ENCODE measurements at places on chromosomes 3 and 15.
A peak's percentile ranks its signal among the peaks of the same experiment; 100 is the strongest.

DNA sequence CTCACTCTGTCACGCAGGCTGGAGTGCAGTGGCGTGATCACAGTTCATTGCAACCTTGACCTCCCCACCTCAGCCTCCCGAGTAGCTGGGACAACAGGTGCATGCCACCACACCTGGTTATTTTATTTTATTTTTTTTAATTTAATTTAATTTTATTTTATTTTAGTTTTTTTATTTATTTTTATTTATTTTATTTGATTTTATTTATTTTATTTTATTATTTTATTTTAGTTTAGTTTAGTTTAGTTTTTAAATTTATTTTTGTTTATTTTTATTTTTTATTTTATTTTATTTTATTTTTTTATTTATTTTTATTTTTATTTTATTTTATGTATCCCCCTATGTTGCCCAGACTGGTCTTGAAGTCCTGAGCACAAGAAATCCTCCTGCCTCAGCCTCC is 202.3 kb upstream of the SLCO3A1 start:
- peaks cover 6% of the 10 kb centered on the region for H3K27me3 ChIP-seq
- H3K36me3 ChIP-seq: no peaks in the 10 kb centered on the region
- no peak for DNase-seq
- no peaks in the 10 kb centered on the region for H3K4me1 ChIP-seq
- H3K27ac ChIP-seq: no peak overlapping the region
- no peak overlapping the region for H3K4me3 ChIP-seq

- peaks cover 5% of the 10 kb centered on the region for H3K36me3 ChIP-seq
- DNase-seq: no peak
- H3K4me1 ChIP-seq: peaks cover 5% of the 10 kb centered on the region
- H3K27ac ChIP-seq: no peak overlapping the region
Observed at GRCh38 chr3:126994661-126995245, 11.8 kb downstream of the PLXNA1 start.

GRCh38 chr15:34729886-34730285 is 24.9 kb downstream of the GJD2 start:
- no peak overlapping the region for H3K27ac ChIP-seq
- no peak for DNase-seq
- H3K27me3 ChIP-seq: no peaks in the 10 kb centered on the region

DNA sequence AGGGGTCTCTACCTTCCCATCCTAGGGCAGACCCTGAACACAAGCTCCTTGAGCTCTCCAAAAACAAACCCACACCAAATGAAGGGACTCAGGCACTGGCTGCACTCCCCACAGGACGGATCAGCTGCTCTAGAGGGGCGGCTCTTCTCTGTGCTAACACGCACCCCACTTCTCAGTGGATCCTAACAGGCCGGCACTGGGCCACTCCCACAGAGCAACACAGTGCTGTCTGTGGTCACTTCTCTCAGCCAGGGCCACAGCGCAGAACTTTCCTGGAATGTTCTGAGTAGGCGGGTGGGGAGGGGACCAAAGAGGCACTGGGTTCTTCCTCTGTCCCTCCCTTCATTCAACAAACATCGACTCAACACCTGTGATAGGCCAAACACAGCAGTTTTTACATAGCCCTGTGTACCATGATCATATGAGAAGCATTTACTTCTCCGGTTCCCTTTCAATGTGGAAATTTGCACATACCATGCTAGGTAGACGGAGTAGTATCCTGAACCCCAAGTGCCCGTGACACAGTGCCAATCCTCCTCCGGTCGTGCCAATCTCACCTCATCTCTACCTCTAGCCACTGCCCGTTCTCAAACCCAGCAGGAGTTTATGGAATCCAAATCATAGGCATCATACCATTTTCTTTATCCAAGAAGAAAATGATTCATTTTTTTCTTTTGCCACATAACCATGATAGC is 98.1 kb downstream of the LRIG1 start:
- H3K4me3 ChIP-seq: no peak overlapping the region
- H3K27me3 ChIP-seq: no peaks in the 10 kb centered on the region
- no peak for DNase-seq

DNA sequence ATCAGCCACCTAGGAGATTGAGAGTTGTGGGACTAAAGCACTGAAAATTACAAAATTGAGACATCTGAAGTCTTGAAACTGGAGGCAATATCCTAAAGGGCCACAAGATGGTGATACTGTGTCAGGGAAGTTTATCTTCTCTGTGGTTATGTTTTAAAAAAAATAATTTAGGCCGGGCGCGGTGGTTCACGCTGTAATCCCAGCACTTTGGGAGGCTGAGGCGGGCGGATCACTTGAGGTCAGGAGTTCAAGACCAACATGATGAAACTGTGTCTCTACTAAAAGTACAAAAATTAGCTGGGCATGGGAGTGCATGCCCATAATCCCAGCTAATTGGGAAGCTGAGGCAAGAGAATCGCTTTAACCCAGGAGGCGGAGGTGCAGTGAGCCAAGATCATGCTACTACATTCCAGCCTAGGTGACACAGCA is 17.9 kb upstream of the NIT2 start:
- H3K4me1 ChIP-seq: peaks cover 4% of the 10 kb centered on the region
- peaks cover 14% of the 10 kb centered on the region for H3K36me3 ChIP-seq
- H3K27ac ChIP-seq: no peak overlapping the region
- DNase-seq: no peak
- H3K4me3 ChIP-seq: no peak overlapping the region
- no peaks in the 10 kb centered on the region for H3K27me3 ChIP-seq

DNA sequence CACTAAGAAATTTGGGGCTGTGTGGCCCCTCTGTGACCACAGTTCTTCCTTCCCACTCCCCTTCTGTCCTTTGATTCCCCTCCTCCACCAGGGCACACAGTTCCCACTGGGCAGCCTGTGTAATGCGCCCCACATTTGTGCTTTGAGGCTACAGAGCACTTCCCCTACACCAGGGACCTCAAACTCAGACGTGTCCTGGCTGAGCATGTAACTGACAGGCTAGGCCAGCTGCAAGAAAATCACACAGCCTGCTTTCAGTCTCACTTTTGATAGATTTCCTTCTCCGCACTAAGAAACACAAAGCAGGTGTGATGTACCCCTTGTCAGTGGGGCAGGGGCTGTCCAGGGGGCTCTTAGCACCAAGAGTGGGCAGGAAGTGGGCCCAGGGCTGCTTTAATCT is 29.6 kb downstream of the PRKCD start:
- H3K27ac ChIP-seq: no peak overlapping the region
- no peaks in the 10 kb centered on the region for H3K4me1 ChIP-seq
- H3K27me3 ChIP-seq: peaks cover 5% of the 10 kb centered on the region
- peaks cover 8% of the 10 kb centered on the region for H3K36me3 ChIP-seq
- no peak for DNase-seq
- no peak overlapping the region for H3K4me3 ChIP-seq

GRCh38 chr3:120224237-120224636 is 60.8 kb downstream of the GPR156 start:
- H3K36me3 ChIP-seq: no peaks in the 10 kb centered on the region
- no peaks in the 10 kb centered on the region for H3K4me1 ChIP-seq
- no peak overlapping the region for H3K4me3 ChIP-seq
- no peak overlapping the region for H3K27ac ChIP-seq
- H3K27me3 ChIP-seq: no peaks in the 10 kb centered on the region

GRCh38 chr3:169085827-169086226 is 577.7 kb downstream of the MECOM start:
- H3K36me3 ChIP-seq: peaks cover 36% of the 10 kb centered on the region
- H3K27ac ChIP-seq: peak overlapping the region; percentile 62
- H3K4me3 ChIP-seq: no peak overlapping the region
- no peak for DNase-seq
- H3K4me1 ChIP-seq: peaks cover 11% of the 10 kb centered on the region

GRCh38 chr15:84638103-84638502 is 16.0 kb downstream of the WDR73 start:
- DNase-seq: no peak
- H3K36me3 ChIP-seq: peaks cover 16% of the 10 kb centered on the region
- peaks cover 9% of the 10 kb centered on the region for H3K4me1 ChIP-seq
- no peak overlapping the region for H3K27ac ChIP-seq

- peak overlapping the region; percentile 50 for H3K27ac ChIP-seq
- H3K27me3 ChIP-seq: no peaks in the 10 kb centered on the region
- no peak overlapping the region for H3K4me3 ChIP-seq
- no peak for DNase-seq
Observed at GRCh38 chr15:65337436-65338070, 33.1 kb downstream of the RNU5B-1 start.

GRCh38 chr3:191123946-191124345 is 75.1 kb upstream of the OSTN start:
- H3K4me1 ChIP-seq: peaks cover 11% of the 10 kb centered on the region
- H3K27ac ChIP-seq: no peak overlapping the region
- H3K27me3 ChIP-seq: no peaks in the 10 kb centered on the region
- no peaks in the 10 kb centered on the region for H3K36me3 ChIP-seq
- no peak overlapping the region for H3K4me3 ChIP-seq

GRCh38 chr3:64242435-64242834 is 17.2 kb upstream of the PRICKLE2 start:
- H3K4me1 ChIP-seq: peaks cover 12% of the 10 kb centered on the region
- no peak overlapping the region for H3K4me3 ChIP-seq
- H3K36me3 ChIP-seq: peaks cover 3% of the 10 kb centered on the region
- H3K27me3 ChIP-seq: no peaks in the 10 kb centered on the region
- no peak for DNase-seq
- no peak overlapping the region for H3K27ac ChIP-seq

GRCh38 chr3:31828007-31828406 is 153.1 kb downstream of the OSBPL10 start:
- no peak for DNase-seq
- H3K4me3 ChIP-seq: no peak overlapping the region
- H3K27me3 ChIP-seq: no peaks in the 10 kb centered on the region
- no peaks in the 10 kb centered on the region for H3K4me1 ChIP-seq
- peaks cover 2% of the 10 kb centered on the region for H3K36me3 ChIP-seq
- H3K27ac ChIP-seq: no peak overlapping the region

- H3K4me1 ChIP-seq: no peaks in the 10 kb centered on the region
- no peaks in the 10 kb centered on the region for H3K36me3 ChIP-seq
- H3K4me3 ChIP-seq: no peak overlapping the region
- no peaks in the 10 kb centered on the region for H3K27me3 ChIP-seq
Observed at GRCh38 chr3:164377466-164377865, 700.8 kb downstream of the SI start.

DNA sequence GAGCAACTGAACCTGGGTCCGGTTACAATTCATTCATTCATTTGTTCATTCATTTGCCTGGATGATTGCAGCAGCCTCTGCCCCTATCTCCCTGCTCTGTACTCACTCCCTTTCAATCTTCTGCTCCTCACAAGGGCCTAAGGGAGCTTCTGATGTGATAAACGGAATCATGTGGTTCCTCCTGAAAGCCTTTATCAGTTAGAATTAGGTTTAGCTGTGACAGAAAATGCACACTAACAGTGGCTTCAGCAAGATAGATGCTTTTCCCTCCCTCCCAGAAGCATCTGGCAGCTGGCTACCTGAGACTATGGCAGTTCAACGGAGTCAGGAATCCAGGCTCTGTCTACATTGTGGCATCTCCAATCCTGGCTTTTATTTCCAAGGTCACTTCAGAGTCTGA is 196.0 kb downstream of the ADAMTS9 start:
- H3K36me3 ChIP-seq: no peaks in the 10 kb centered on the region
- H3K4me1 ChIP-seq: peaks cover 46% of the 10 kb centered on the region
- no peak overlapping the region for H3K4me3 ChIP-seq
- DNase-seq: no peak

DNA sequence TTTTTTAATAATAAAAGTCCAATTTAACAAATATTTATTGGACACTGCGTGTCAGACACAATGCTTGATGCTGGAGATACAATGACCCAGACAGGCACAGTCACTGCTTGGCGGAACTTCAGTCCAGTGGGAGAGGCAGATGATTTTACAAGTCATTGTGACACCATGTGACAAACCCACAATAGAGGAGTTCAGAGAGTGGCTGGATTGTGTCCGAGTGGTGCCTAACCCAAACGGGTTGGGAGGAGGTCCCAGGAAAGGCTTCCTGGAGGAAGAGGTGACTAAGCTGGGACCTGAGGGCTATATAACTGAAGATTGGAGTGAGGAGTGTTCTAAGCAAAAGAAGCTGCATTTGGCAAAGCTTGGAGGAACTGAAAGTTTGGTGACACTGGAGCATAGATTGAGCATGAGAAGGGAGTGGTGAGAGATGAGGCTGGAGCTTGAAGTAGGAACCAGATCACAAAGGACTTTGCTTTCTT is 41.4 kb downstream of the CRTC3 start:
- no peak overlapping the region for H3K4me3 ChIP-seq
- H3K27me3 ChIP-seq: no peaks in the 10 kb centered on the region
- H3K27ac ChIP-seq: no peak overlapping the region
- DNase-seq: no peak
- no peaks in the 10 kb centered on the region for H3K4me1 ChIP-seq

GRCh38 chr3:4491855-4492207 is 1.3 kb upstream of the ITPR1 start:
- no peaks in the 10 kb centered on the region for H3K36me3 ChIP-seq
- no peak for DNase-seq
- H3K27ac ChIP-seq: peak overlapping the region; percentile 98
- peaks cover 30% of the 10 kb centered on the region for H3K27me3 ChIP-seq
- H3K4me3 ChIP-seq: peak overlapping the region; percentile 90

- DNase-seq: no peak
- peak overlapping the region; percentile 42 for H3K4me3 ChIP-seq
Observed at GRCh38 chr3:37766797-37767776, 94.6 kb upstream of the CTDSPL start.

GRCh38 chr3:152236716-152237115 is 32.0 kb upstream of the MBNL1 start:
- peaks cover 19% of the 10 kb centered on the region for H3K27me3 ChIP-seq
- H3K4me3 ChIP-seq: no peak overlapping the region
- no peak for DNase-seq
- H3K4me1 ChIP-seq: no peaks in the 10 kb centered on the region
- H3K36me3 ChIP-seq: no peaks in the 10 kb centered on the region
- H3K27ac ChIP-seq: no peak overlapping the region

DNA sequence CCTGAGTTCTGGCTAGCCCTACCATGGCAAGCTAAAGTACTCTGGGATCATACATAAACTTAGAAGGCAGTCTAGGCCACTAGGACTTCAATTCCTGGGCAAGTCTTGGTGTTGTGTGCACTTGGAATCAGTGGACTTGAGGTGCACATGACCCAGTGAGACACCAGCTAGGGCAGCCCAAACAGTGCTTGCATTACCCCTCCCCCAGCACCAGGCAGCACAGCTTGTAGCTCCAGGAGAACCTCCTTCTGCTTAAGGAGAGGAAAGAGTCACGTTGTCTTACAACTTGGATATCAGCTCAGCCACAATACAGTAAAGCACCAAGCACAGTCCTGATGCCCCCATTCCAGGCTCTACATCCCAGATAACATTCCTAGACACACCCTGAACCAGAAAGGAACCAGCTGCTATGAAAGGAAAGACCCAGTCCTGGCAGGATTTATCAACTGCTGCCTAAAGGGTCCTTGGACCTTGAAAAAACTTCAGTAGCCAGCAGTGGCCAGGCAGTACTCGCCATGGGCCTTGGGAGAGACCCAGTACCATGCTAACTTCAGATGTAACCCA is 57.2 kb downstream of the MYO9A start:
- peaks cover 24% of the 10 kb centered on the region for H3K4me1 ChIP-seq
- no peaks in the 10 kb centered on the region for H3K27me3 ChIP-seq
- H3K4me3 ChIP-seq: no peak overlapping the region
- no peak for DNase-seq
- no peak overlapping the region for H3K27ac ChIP-seq
- peaks cover 3% of the 10 kb centered on the region for H3K36me3 ChIP-seq
